GM12878 (cell line): ENCODE measurements at places on chromosomes 16 and 17. TPM values are rescaled to one million over a fixed set of nuclear protein-coding genes. Genes with fewer than 3 reads are reported as not detected.

DNA sequence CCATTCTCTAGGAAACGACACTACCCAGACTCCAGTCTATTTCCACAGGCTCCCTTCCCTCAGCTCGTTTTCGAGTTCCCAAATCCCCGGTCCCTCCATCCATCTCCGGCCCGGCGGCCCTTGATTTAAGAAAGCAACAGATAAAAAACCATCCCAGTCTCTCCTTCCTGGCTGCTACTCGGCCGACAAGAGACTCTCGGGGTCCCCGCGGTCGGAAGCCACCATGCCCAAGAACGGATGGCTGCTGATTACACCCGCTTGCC lies 182 bp downstream of the RPL26 start:
- H3K27ac ChIP-seq, result peak overlapping the region; percentile 76
- no peaks in the 10 kb centered on the region; the same call in 1 of the 2 replicates for H3K4me1 ChIP-seq
- peak overlapping the region; percentile 84 for H3K4me3 ChIP-seq
- H3K27me3 ChIP-seq, result no peaks in the 10 kb centered on the region
- DNase-seq, result no peak

GRCh38 chr17:2712300-2713043 lies 908 bp upstream of the CLUH start:
- H3K4me3 ChIP-seq, result peak overlapping the region; percentile 95
- no peaks in the 10 kb centered on the region for H3K36me3 ChIP-seq
- peaks cover 20% of the 10 kb centered on the region for H3K4me1 ChIP-seq
- H3K27ac ChIP-seq, result peak overlapping the region; percentile 79
- DNase-seq, result no peak

- H3K27me3 ChIP-seq, result peaks cover 22% of the 10 kb centered on the region
- no peaks in the 10 kb centered on the region for H3K36me3 ChIP-seq
- no peak overlapping the region for H3K27ac ChIP-seq
Measured at GRCh38 chr17:80477647-80478478, 1.5 kb upstream of the NPTX1 start.

The TVP23C gene
- total RNA-seq, result 1.9 and 3.8 TPM in 2 replicates

The SLC52A1 gene
- total RNA-seq, result not detected in 2 replicates

The CLEC10A gene
- not detected in 2 replicates for total RNA-seq

DNA sequence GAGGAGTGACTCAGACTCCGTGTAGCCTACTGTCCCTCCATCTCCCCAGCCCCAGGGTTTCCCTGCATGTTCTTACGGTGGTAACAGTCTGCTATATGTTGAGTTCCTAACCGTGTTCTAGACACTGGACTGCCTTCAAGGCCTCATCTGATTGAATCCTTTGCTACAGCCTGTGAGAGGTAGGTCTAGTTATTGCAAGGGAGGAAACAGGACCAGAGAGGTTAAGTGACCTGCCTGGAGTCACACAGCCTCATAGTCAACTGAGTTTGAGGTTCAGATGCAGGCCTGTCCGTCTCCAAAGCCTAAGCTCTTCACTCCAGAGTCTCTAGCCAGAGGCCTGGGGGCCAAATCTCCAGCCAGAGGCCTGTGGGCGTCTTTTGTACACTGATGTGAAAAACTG lies 98.0 kb downstream of the SDR42E1 start:
- H3K4me1 ChIP-seq, result no peaks in the 10 kb centered on the region
- H3K4me3 ChIP-seq, result no peak overlapping the region
- DNase-seq, result no peak
- peaks cover 38% of the 10 kb centered on the region for H3K36me3 ChIP-seq
- H3K27ac ChIP-seq, result no peak overlapping the region

The SETD1A gene
- 20.6 and 25.9 TPM in 2 replicates for total RNA-seq

GRCh38 chr17:16981928-16982327 lies 10.0 kb upstream of the TNFRSF13B start:
- no peaks in the 10 kb centered on the region for H3K36me3 ChIP-seq
- H3K27ac ChIP-seq, result peak overlapping the region; percentile 92
- no peak for DNase-seq
- no peaks in the 10 kb centered on the region for H3K27me3 ChIP-seq

GRCh38 chr17:13194887-13195286 lies 177.1 kb upstream of the ELAC2 start:
- no peak overlapping the region for H3K4me3 ChIP-seq
- H3K36me3 ChIP-seq, result no peaks in the 10 kb centered on the region
- DNase-seq, result no peak
- H3K27ac ChIP-seq, result no peak overlapping the region
- H3K4me1 ChIP-seq, result no peaks in the 10 kb centered on the region
- no peaks in the 10 kb centered on the region for H3K27me3 ChIP-seq

GRCh38 chr16:28905800-28906372 lies 19.2 kb downstream of the RABEP2 start:
- no peak for DNase-seq
- H3K36me3 ChIP-seq, result peaks cover 8% of the 10 kb centered on the region; the same call in 1 of the 2 replicates
- no peaks in the 10 kb centered on the region for H3K27me3 ChIP-seq
- H3K4me3 ChIP-seq, result no peak overlapping the region
- no peak overlapping the region for H3K27ac ChIP-seq

- no peak overlapping the region for H3K27ac ChIP-seq
- no peaks in the 10 kb centered on the region for H3K36me3 ChIP-seq
- no peaks in the 10 kb centered on the region for H3K27me3 ChIP-seq
- no peak for DNase-seq
- H3K4me3 ChIP-seq, result no peak overlapping the region
- no peaks in the 10 kb centered on the region for H3K4me1 ChIP-seq
Measured at GRCh38 chr16:53958341-53958880, 254.5 kb downstream of the FTO start.
